Heart right ventricle (tissue), 16 donors: ENCODE measurements at places on chromosomes 3 and 15. TPM values are rescaled to one million over a fixed set of nuclear protein-coding genes. Genes with fewer than 3 reads are reported as not detected.

ST3GAL6 gene
- 44.6 TPM for polyA plus RNA-seq

THAP10 gene
- polyA plus RNA-seq: 1.2 TPM

DISP2 gene
- 2.7 TPM for polyA plus RNA-seq

PDZRN3 gene
- 17.7 TPM for polyA plus RNA-seq

C3orf33 gene
- polyA plus RNA-seq: 2.3 TPM

SNX33 gene
- polyA plus RNA-seq: 7.4 TPM

DNA sequence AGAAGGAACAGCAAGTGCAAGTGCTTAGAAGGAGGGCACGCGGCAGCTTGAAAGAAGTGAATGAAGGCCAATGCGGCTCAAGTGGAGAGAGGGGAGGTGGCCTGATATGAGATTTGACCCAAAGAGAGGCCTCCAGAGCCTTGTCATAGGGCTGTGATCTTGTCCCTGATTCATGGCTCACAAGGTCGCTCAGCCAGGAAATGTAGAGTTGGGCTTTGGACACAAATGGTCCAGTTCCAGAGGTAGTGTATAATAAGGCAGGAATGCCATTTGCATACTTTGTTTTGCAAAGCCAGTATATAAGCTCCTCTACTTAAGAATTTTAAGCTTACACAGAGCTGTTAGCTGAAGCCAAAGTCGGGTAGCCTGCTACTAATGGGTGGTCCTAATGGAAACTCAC, 33.7 kb downstream of the HGD start:
- DNase-seq: no peak

- no peak for DNase-seq
These were observed 48.8 kb upstream of the MANF start for GRCh38 chr3:51336261-51336660.
